C1 segment of cervical spinal cord (tissue), 14 donors: ENCODE measurements at places on chromosomes 3 and 15.

DNA sequence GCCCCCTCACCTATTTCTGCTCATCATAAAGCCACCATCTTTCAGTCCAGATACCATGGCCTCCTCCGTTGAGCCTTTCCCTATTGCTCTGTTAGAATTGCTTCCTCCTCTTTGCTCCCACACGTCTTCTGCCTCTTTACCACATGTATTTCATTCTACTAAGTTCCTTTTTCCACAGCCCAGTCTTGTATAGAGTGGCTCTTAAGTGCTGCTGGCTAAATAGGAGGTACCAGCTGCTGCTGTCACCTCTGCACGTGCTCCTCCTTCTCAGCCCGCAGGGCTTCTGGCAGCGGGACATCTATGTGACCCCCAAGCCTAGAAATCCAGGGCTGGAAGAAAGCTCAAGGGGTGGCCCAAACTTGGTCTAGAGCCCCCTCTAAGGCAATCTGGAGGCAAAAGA is 38.8 kb upstream of the PLXND1 start:
- no peak for DNase-seq

DNA sequence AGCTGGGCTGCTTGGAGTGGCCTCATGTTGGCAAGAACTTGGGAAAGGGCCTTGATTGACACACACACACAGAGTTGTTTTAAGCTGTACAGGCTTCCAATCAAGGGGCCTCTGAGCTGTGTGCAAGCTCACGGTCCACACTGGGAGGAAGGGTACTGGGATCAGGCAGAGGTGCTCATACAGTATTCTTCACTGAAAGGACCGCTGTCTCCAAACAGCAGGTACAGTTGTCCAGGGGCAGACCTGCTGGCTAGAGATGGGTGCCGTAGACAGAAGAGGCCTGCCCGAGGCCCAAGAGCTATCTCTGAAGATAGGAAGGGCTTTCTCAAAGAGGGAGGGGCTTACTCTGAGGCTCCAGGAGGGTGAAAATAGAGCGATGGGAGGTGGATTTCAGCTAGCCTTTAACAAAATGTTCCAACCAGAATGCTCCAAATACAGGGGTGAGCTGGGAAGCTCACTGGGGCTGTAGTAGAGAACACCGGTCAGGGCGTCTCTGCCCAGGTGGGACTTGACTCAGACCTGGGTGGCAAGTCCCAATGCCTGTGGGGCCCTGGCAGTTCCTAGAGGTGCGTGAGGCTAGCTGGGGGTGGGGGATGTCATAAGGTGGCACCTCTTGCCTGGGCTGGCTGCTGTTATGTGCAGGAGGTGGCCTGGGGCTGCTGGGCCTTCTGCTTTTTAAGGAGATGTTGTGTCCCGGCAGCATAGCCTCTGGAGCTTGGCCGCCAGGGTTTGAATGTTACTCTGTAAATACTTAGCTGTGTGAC is 42.7 kb downstream of the RASGRF1 start:
- DNase-seq: no peak

DNA sequence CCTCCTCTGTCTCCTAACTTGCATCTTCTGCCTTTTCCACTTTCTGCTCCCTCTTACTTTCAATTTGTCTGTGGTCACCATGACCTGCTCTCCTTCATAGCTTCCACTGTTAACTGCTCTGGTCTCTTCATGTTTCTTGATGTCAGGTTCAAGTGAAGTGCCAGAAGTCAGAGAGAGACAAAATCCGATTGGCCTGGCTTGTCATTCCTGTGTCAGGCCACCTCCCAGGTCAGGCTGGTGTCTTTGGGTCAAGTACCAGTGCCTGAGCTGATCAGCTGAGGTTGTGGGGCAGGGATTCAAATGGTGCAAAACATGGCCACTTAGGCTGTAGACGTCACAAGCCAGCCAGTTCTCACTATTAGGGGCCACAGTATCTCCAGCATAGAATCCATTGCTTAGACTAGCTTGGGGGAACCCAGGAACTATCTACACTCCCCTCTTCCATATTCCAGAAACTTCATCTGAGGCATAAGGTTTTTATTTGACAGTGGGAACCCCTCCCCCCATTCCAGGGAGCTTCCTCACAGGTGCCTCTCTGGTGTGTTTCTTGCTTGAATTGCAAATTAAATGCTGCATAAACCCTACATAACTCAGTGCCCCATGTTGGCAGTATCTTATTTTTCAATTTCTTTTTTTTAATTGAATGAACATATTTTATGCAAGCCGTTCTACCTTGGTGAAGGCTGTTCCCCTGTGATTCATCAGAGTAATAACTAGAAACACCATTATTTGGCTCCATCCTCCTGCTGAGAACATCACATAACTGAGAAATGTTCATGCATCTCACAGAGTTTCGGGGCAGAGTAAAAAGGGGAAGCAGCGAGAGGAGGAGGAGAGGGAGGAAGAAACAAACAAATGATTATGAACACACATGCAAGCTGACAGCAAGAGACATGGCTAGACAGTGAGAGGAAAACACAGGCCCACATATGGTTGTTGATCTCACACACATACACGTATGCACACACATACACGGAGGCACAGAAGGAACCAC is 175.8 kb downstream of the TLE3 start:
- DNase-seq: no peak

DNA sequence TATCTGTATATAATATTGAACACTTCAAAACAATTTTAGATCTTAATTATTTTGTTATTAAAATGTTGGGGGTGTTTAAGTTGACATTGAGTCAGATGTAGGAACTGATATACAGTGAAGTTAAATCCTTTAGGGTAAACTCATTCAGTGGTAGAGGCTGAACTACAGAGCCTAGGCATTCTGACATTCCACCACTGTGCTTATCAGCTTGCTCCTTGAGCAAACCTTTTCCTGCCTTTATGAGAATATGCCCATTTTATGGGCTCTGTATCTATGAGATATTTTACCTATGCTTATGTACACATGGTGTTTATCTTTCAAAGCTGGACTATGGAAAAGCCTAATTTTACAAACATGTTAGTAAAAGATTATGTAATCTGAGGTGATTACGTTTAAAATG is 407.5 kb downstream of the ZBTB20 start:
- no peak for DNase-seq

DNA sequence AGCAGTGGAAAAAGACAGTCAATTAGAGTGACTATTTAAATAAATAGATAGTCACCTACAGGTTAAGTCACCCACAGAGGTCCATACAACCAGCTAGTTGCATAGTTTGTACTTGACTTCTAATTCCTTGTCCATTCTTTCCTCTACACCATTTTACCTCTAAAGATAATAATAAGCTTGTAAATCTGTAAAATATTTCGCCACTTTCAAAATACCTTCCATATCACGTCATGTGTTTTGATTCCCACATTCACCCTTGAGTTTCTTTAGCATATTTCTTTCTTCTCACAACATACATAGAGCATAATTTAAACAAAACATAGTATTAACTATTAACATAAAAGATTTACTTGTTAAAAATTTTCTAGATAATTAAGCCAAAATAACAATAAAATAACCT is 689.6 kb downstream of the MECOM start:
- no peak for DNase-seq
